Hepatic stellate cell (primary cell): ENCODE measurements at places on chromosomes 12 and 14.

GRCh38 chr14:89730687-89731086 is 223.8 kb downstream of the EFCAB11 start:
- DNase-seq: no peak

GRCh38 chr12:58906917-58907316 is 13.4 kb downstream of the LRIG3 start:
- no peak for DNase-seq

GRCh38 chr12:103547376-103547775 is 39.7 kb upstream of the STAB2 start:
- DNase-seq: no peak

DNA sequence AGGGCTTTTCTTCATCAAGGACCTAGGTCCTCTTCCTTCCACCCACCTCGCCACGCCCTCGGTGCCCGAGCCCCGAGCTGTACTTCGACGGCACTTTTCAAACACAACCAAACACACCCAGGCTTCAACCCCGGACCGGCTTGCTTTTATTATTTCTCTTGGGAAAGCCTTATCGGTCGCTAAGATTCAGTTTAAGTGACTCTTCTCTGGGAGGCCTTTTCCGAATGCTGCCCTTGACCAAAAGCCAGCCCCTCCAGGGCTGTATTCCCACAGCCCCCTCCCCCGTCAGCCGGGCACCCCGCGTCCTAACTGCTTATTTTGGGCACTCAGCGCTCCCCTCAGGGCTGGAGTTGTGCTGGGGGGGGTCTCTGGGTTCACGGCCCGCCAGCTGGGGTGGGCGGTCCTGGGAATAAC is 644 bp upstream of the PPP4R4 start:
- no peak for DNase-seq

GRCh38 chr12:49017891-49018260 is 700 bp downstream of the PRKAG1 start:
- DNase-seq: peak; percentile 65

GRCh38 chr14:71314717-71315116 is 407.5 kb downstream of the PCNX1 start:
- DNase-seq: no peak

DNA sequence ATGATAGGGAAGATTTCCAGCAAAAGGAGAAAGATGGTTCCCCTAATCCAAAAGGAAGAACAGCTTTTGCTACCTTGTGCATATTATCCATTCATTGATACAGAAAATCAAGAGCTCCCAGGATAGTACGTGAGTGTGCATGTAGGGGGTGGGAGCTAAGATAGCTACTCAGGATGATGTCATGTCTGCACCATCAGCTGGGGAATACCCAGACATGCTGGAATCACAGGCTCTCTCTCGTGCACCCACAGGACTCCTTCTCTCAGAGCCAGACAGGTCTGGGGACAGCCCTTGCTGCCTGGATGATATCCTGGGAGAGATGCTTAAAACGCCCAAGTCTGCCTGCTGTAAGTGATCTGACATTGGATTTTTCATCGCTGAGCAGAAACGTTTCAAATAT is 38.9 kb downstream of the FOXN3 start:
- peak; percentile 44 for DNase-seq

DNA sequence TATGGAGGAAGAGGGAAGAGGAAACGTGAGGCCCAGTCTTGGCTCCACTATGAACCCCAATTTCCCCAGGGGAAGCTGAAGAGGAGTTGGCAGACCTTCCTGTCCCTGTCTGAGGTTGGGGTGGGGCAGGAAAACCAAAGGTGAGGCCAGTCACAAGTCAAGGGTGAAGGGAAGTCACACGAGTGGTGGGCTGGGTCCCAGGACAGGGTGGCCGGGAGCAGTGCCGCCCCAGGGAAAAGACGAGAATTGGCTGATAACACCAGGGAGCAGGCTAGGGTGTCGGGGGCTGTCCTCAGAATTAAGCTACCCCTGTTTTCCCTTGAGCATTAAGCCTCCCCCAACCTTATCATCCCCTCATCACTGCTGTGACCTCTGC is 3.1 kb downstream of the VDR start:
- DNase-seq: no peak

DNA sequence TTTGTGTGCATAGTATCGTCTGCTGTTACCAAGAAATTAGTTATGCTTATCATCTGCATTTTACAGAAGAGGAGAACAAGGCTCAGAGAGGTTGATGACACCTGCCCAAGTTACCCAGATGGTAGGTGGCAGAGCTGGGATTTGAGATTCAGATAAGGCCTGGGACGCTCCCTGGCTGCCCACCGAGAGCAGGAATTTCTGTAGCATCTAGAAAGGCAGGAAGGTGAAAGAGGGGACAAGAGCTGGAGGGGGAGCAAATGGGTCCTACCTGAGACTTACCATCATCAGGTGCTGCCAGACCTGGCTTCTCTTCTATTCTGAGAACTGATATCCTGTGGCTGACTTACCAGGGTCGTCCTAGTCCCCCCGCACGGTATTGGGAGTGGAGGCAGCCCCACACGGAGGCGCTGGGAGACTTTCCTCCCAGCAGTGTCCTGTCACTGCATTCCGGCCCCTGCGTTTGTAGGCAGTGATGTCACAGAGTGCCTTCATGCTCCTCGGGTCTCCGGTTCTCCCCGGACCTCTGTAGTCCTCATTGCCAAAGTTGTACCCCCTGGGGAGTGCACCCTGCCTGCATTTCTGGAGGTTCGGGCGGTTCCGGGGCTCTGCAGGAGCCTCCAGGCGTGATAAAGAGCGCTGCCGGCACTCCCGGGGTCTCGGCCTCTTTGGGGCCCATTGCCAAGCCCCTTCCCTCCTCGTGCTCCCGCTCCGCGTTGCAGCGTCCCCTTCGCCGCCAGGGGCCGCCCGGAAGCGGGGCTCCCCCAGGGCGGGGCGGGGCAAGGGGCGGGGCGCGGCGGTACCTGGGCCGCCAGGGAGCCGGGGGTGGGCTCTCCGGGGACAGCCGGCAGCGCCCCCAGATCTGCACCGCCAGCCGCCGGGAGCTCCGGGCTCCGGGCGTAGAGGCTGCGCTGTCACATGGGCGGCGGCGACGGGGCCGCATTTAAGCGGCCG is at the start of gene CABP1:
Gene CABP1 (plus strand): TSS at position 856 of the 951 bp plus-strand sequence. CDS start 60 bp downstream, at position 916.
- no peak for DNase-seq

- no peak for DNase-seq
Measured at GRCh38 chr12:68453876-68454275, 121.7 kb upstream of the MDM1 start.

DNA sequence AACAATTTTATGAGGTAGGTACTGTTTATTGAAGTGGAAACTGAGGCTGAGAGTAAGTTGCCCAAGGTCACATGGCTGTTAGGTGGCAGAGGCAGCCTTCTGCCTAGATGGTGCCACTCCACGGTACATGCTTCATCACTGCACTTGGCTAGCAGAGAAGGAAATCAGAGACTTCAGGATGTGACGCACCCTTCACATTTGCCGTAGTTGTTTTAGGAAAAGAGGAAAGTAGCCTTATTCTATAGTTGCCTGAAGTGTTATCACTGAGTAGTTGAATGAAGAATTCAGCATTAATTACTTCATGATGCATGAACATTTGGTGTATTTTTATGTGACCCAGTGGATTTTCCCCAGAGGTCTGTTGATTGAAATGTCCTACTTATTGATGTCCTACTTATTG is 55.7 kb downstream of the ERC1 start:
- no peak for DNase-seq

- no peak for DNase-seq
Measured at GRCh38 chr14:74919421-74920165, 3.5 kb downstream of the RPS6KL1 start.

DNA sequence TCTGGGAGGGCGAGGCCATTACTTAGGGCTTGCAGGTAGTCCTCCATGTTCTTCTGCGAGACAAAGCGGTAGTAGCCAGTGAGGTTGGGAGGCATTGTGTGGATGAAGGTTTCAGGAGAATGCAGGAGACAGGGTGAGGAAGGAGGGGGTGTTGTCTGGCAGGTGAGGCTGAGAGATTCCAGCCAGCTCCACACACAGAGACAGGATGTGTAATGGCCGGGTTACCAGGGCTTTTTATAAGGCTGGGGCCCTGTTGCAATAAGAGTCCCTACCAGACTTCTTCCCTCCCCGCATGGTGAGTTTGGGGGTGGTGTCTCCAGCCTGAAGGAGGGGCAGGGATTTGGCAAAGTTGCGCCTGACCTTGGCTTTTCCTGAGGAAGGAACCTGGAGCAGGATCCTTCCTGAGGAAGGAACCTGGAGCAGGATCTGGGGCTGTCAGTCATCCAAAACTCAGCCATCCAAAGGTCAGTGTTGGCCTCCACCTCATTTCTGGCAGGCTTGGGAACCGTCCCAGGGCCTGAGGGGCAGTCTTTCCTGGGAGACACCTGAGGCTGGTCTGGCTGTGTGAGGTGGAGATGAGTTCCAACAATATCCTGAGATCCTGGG is at the start of gene RBP5:
Gene RBP5 (minus strand): TSS at position 209 of the 606 bp plus-strand sequence. CDS start 114 bp downstream, at position 95.
- no peak for DNase-seq

GRCh38 chr12:117342682-117343081 is 18.7 kb downstream of the NOS1 start:
- no peak for DNase-seq

DNA sequence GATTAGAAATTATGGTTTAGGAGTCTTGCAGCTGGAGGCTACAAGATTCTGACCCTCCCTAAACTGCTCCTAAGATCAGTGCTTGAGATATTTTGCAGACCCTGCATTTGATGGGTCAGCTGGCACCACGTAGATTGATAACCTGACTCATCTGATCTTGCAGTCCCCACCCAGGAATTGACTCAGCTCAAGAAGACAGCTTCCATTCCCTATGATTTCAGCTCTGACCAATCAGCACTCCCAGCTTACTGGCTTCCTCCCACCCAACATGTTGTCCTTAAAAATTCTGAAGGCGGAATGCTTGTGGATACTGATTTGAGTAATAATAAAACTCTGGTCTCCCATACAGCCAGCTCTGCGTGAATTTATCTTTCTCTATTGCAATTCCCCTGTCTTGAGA is 23.2 kb upstream of the MTHFD1 start:
- no peak for DNase-seq

GRCh38 chr14:68476212-68477109 is 316.4 kb downstream of the ZFP36L1 start:
- peak; percentile 19 for DNase-seq

GRCh38 chr12:1616233-1617066 is 12.6 kb upstream of the WNT5B start:
- no peak for DNase-seq

GRCh38 chr12:32824596-32824995 is 68.9 kb upstream of the YARS2 start:
- DNase-seq: no peak

GRCh38 chr14:68284333-68284732 is 464.8 kb downstream of the RAD51B start:
- no peak for DNase-seq

DNA sequence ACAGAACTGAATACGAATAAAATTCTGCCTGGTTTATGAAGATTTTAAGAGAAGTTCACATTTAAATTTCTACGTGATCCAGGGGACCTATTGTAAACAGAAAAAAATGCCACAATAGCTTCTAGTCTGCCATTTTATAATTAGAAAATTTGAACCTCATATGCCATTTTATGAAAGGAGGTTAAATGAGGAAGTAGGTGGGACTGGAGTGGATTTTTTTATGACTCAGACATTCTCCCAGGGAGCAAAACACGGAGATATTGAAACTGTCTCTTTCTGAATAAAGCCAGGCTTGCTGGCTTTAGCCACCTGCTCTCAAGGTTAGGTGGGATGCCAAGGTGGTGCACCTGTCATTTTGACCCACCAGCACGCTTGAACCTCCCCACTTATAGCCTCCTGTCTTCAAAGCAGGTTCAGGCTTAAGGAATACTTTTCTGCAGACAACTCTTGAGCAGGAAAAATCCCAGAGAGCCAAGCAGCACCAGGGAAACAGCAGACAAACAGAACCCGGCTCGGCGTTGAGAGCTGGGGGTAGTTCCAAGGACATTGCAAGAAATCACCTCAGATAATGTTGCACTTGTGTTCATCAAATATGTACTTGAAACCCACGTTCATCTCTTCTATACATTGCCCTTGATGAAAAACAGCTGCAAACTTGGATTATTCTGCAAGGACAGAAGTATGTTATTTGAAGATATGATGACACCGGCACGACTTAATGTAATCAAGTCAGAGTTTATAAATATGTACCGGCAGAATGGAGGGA is 203.7 kb downstream of the PPM1H start:
- peak; percentile 43 for DNase-seq

DNA sequence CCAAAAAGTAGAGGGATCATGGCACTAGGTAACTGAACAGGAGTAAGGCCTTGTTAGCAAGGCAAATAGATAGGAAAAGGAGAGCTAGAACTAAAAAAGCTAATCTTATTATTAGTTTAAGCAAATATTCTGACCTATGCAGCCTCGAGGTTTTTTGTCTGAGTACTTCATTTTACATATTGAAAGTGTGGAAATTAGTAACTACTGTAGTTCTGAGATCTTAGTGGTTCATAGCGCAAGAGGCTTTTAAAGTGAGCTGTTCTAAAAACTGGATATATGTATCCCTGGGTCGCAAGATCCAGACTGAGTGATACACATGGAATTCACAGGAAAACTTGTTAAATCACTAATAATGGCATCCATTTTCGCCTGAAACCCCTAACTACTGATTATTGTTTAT is 411.0 kb upstream of the SOX5 start:
- DNase-seq: no peak

- DNase-seq: no peak
Measured at GRCh38 chr14:56894591-56894991, 84.3 kb upstream of the OTX2 start.

DNA sequence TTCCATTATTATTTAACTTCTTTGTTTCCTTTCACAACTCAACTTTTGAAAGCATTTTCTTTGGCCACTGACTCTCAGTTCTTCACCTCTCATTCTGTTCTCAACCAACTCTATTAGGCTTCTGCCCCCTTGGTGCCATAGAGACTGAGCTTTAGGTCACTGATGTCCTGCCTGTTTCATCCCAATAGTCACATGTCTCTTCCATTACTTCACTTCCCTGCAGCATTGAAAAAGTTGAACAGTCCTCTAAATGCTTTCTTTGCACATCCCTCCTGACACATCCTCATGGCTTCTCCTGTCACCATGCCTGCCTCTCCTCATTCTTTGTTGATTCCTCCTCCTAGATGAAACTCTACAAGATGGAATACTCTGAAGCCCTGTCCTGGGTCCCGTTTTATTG is 2.7 kb downstream of the CLEC12A start:
- DNase-seq: no peak

DNA sequence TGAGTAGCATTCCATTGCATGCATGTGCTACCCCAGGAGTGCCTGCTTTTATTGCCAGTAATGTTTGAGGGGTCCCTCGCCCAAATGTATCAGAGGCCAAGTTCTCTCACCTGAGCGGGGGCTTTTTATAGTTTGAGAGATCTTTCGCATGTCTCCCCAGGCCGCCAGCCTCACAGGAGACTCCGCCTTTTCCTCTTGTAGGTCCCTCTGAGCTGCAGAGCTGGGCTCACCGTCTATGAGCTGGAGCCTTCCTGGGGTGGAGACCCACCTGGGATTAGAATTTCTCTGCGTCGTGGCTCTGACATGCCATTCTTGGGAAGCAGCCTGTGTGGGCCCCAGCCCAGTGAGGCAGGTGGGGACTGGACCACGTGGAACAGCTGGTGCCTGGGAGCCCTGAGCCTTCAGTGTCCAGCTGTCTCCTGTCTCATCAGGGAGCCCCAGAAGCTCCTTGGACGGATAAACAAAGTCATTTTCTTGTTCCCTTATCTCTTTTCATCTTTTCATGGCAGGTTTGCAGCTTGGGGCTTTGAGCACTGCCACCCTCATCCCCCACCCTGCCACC is 261.7 kb upstream of the CRY1 start:
- no peak for DNase-seq
